ENCODE measurements at places on chromosomes 13 and 19. TPM values are rescaled to one million over a fixed set of nuclear protein-coding genes. Genes with fewer than 3 reads are reported as not detected.

The FBXO17 gene
- polyA plus RNA-seq = 30.9 TPM

The GPC5 gene
- not detected for polyA plus RNA-seq

The C19orf67 gene
- not detected for polyA plus RNA-seq

The PSG3 gene
- polyA plus RNA-seq = 0.10 TPM

The MAST3 gene
- polyA plus RNA-seq = 5.6 TPM

The NLRP12 gene
- polyA plus RNA-seq = not detected

The CRLF1 gene
- polyA plus RNA-seq = 9.9 TPM

The UTP14C gene
- polyA plus RNA-seq = 6.1 TPM

The IGFL2 gene
- polyA plus RNA-seq = not detected

The PBX4 gene
- 0.63 TPM for polyA plus RNA-seq

All from GM23248 (cell line).